ENCODE measurements at places on chromosomes 16 and 17. TPM values are rescaled to one million over a fixed set of nuclear protein-coding genes. Genes with fewer than 3 reads are reported as not detected.

COX6A2 gene
- not detected for total RNA-seq

LIG3 gene
- total RNA-seq, result 31.0 TPM

PPY gene
- not detected for total RNA-seq

SBK1 gene
- total RNA-seq, result 0.80 TPM

ABI3 gene
- total RNA-seq, result 6.0 TPM

DNA sequence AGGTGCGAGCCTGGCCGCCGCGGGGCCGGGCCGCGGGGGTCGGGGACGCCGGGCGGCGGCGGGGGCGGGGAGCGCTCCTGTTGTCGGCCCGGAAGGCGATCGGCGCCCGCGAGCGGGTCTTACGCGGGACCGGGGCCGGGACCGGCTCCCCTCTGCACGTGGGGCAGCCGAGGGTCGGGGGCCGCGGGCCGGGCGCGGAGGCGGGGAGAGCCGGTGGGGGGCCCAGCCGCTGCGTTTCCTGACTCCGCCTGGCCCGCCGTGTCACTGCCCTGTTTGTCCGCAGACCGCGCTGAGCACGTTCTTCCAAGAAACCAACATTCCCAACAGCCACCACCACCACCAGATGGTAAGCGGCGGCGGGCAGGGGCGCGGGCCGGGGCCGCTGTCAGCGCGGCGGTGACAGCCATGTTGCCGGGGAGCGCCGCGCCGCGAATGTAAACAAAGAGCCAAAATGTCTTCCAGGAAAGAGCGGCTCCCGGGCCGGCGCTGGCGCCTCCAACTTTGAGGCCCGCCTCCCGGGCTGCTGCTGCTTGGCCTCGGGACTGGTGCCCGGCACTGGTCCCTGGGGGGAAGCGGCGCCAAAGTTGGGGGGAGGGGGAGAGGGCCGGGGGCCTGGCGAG, 586 bp downstream of the UBALD2 start:
- H3K27me3 ChIP-seq, result no peaks in the 10 kb centered on the region
- no peaks in the 10 kb centered on the region for H3K36me3 ChIP-seq
- DNase-seq, result peak; percentile 73
- peak overlapping the region; percentile 73 for H3K4me3 ChIP-seq
- peaks cover 5% of the 10 kb centered on the region for H3K4me1 ChIP-seq

- H3K27ac ChIP-seq, result no peak overlapping the region
- H3K4me3 ChIP-seq, result no peak overlapping the region
- no peaks in the 10 kb centered on the region for H3K36me3 ChIP-seq
- DNase-seq, result no peak
Measured at GRCh38 chr17:69404399-69404798, 10.1 kb upstream of the MAP2K6 start.

- H3K4me3 ChIP-seq, result no peak overlapping the region
- H3K36me3 ChIP-seq, result no peaks in the 10 kb centered on the region
- no peaks in the 10 kb centered on the region for H3K4me1 ChIP-seq
- DNase-seq, result no peak
Measured at GRCh38 chr17:78449983-78450595, 71.6 kb downstream of the PGS1 start.

DNA sequence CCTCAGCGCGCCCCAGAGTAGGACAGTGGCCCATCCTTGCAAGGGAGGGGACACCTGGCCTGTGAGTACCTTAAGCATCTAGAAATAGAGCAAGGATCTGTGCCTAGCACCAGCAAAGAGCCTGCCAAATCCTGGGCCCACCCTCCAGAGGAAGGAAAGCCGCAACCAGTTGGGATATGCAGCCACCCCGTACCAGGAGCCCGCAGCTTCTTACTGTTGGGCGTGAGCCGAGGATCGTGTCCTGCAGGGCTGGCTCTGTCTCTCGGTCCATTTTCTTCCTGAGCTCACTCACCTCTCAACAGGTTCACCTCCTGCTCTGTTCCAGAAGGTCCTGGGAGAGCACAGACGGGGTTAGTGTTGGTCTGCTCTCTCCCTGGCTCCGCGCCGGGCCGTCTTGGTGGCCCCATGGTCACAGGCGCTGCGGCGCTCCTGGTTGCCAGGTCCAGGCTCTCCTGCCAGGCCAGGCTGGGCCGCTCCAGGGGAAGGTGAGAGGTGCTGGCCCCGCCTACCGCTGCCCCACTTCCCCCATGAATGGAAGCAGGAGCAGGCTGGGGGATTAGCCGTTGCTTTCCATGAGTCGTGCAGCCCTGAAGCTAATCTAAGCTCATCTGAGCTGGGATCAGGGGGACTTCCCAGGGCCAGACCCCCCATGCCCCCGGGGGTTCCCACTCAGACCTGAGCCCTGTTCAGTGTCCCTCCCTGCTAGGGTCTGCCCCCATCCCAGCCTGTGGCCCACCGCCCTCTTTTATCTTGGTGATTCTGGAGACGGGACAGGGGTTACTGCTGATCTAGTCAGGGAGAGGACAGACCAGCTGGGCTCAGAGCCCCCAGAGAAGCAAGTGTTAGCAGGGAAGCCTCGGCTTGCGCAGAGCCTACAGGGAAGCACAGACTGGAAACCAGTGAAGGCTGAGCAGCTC, 12.7 kb downstream of the ENDOV start:
- no peak overlapping the region for H3K27ac ChIP-seq
- H3K4me3 ChIP-seq, result no peak overlapping the region
- H3K27me3 ChIP-seq, result no peaks in the 10 kb centered on the region
- H3K4me1 ChIP-seq, result no peaks in the 10 kb centered on the region
- H3K36me3 ChIP-seq, result no peaks in the 10 kb centered on the region

DNA sequence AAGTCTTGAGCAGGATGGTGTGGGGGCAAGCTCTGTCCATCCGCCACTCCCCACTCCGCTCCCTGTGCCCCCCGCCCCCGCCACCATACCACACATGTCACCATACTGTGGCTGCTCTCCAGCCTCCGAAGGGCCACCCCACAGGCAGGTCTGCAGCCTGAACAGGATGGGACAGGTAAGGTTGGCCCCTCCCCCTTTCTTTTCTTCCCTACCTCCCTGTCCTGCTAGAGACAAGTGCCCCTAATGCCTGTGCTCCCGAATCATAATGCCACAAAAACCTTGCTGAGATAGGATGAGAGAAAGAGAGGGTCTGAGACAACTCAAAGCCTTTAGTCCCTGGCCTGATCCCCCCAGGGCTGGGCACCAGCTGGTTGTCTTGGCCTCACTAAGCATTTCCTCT, 84.7 kb downstream of the SDK2 start:
- H3K4me1 ChIP-seq, result no peaks in the 10 kb centered on the region
- H3K36me3 ChIP-seq, result no peaks in the 10 kb centered on the region
- no peaks in the 10 kb centered on the region for H3K27me3 ChIP-seq
- DNase-seq, result no peak

DNA sequence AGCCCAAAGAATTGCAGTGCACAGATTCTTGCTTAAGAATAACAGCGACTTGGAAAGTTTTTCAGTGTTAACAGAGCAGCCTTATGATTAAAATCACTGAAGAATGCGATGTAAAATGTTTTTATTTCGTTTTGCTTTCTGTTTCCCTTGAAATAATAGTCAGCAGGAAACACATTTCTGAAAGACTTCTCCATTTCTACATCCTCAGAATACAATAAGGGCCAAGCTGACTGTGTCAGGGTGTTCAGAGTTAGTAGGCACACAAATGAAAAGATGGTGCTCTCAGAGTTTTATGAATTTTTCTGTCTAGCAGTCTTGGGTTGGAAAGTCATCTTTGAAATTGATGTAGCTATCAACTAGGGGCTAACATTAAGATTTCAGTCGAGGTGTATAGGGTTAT, 582.9 kb upstream of the RBFOX1 start:
- H3K27ac ChIP-seq, result no peak overlapping the region
- H3K4me3 ChIP-seq, result no peak overlapping the region
- DNase-seq, result no peak
- no peaks in the 10 kb centered on the region for H3K4me1 ChIP-seq

DNA sequence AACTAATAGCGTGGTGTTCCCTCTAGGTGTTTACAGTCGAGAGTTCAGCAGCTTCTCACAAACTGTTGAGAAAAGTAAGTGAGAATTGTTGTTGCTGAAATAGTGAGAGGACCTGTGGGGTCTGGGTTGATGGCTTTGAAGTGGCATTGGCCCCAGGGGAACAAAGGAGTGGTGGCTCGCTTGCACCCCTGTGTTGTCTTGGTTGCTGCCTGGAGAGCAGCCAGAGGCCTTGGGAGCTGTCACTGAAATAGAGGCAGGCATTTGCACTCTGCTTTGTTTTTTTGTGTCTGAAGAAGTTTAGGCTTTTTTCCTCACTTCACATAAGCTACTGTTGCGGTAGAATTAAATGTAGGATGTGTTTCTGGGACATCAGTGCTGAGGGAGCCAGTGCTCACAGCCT, 36.8 kb downstream of the PRMT7 start:
- peaks cover 3% of the 10 kb centered on the region for H3K4me1 ChIP-seq
- H3K36me3 ChIP-seq, result peaks cover 5% of the 10 kb centered on the region
- H3K27me3 ChIP-seq, result no peaks in the 10 kb centered on the region

DNA sequence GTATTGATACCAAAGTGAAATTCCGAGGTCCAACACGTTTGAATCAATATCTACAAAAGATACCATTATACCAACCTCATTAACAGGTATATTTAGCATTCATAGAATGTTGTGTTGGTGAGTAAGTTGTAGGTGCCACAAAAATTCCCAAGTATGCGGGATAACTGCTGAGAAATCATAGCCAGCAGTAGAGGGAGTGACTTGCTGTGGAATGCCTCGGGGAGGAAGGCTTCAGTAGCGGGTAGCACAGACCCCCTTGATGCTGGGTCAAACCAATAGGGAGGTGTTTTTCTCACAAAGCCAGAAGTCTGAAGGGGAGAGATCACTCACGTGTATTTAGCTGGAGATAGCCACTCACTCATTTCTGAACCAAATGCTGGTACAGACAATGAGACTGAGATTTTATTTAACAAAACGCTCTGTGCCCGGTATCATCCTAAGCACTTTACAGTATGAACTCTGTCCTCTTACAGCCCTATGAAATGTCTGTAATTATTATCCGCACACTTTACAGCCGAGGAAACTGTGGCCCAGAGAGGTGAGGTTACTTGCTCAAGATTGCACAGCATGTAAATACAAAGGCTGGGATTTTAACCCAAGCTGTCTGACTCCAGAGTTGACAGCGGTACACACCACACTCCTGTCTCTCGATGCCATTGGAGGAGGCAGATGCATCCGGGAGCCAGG, 23.1 kb downstream of the HSBP1 start:
- no peak overlapping the region for H3K27ac ChIP-seq
- no peaks in the 10 kb centered on the region for H3K36me3 ChIP-seq
- no peak overlapping the region for H3K4me3 ChIP-seq
- no peaks in the 10 kb centered on the region for H3K27me3 ChIP-seq
- H3K4me1 ChIP-seq, result no peaks in the 10 kb centered on the region

- H3K4me3 ChIP-seq, result no peak overlapping the region
- H3K27ac ChIP-seq, result no peak overlapping the region
- no peaks in the 10 kb centered on the region for H3K36me3 ChIP-seq
- no peaks in the 10 kb centered on the region for H3K27me3 ChIP-seq
- DNase-seq, result no peak
Measured at GRCh38 chr17:56948491-56948890, 12.4 kb downstream of the COIL start.

DNA sequence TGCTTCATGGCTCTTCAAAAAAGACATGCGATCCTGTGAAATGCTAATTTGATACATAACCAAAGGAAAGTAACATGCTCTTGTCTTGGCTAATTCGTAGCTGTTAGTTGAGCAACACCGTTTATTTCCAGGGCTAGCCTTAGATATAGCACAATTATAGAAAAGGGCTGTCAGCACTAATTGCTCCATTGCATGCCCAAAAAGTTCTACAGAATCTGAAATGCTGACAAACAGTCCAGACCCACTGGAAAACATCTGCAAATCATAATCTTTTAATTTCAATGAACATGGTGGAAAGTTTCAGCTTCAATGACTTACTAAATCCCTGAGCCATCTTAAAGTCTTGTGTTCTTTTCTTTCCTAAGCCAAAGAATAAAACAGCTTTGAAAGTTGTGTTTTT, 42.9 kb upstream of the NUDT7 start:
- no peaks in the 10 kb centered on the region for H3K4me1 ChIP-seq
- no peaks in the 10 kb centered on the region for H3K36me3 ChIP-seq
- no peaks in the 10 kb centered on the region for H3K27me3 ChIP-seq
- no peak overlapping the region for H3K27ac ChIP-seq
- H3K4me3 ChIP-seq, result no peak overlapping the region
- DNase-seq, result no peak

DNA sequence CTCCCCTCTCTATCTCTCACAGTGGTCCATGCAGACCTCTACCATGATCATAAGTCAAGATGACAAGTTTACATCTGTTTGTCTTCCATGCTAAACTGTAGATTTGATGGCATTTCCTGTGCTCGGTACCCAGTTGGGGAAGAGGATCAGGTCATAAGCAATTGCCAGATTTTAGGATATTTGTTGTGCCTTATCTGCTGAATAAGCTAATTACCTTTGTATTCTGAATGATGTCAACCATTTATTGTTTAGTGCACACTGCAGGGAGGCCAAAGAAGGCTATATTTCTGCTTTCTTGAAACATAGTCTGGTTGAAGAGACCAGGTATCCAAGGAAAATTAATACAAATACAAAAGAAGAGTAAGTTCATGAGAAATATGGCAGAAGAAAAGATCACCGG, 5.8 kb upstream of the ALDOC start:
- H3K27me3 ChIP-seq, result no peaks in the 10 kb centered on the region
- DNase-seq, result no peak
- H3K4me1 ChIP-seq, result no peaks in the 10 kb centered on the region
- H3K4me3 ChIP-seq, result no peak overlapping the region
- no peak overlapping the region for H3K27ac ChIP-seq

GRCh38 chr16:69276148-69277115, 34.7 kb upstream of the VPS4A start:
- H3K36me3 ChIP-seq, result no peaks in the 10 kb centered on the region
- peak; percentile 58 for DNase-seq
- no peaks in the 10 kb centered on the region for H3K27me3 ChIP-seq
- H3K27ac ChIP-seq, result peak overlapping the region; percentile 41

GRCh38 chr17:59437791-59438281, 106.4 kb downstream of the YPEL2 start:
- no peaks in the 10 kb centered on the region for H3K36me3 ChIP-seq
- H3K4me3 ChIP-seq, result no peak overlapping the region
- DNase-seq, result no peak
- H3K4me1 ChIP-seq, result peaks cover 3% of the 10 kb centered on the region
- H3K27ac ChIP-seq, result no peak overlapping the region
- H3K27me3 ChIP-seq, result no peaks in the 10 kb centered on the region

DNA sequence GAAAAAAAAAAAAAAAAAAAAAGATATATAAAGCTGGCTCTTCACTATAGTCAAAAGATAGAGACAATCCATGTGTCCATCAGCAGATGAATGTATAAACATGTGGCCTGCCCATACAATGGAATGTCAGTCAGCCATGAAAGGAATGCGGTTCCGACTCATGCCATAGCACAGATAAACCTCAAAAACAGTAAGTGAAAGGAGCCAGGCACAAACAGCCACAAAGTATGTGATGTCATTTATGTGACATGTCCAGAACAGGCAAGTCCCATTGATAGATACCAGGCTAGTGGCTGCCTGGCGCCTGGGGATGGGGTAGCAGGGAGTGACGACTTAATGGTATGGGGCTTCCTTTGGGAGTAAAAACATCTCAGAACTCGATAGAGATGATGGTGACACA, 155.7 kb downstream of the CMIP start:
- peaks cover 11% of the 10 kb centered on the region for H3K4me1 ChIP-seq
- H3K27ac ChIP-seq, result no peak overlapping the region
- no peaks in the 10 kb centered on the region for H3K36me3 ChIP-seq

- H3K27ac ChIP-seq, result no peak overlapping the region
- no peak overlapping the region for H3K4me3 ChIP-seq
- no peaks in the 10 kb centered on the region for H3K27me3 ChIP-seq
- peaks cover 5% of the 10 kb centered on the region for H3K4me1 ChIP-seq
- H3K36me3 ChIP-seq, result no peaks in the 10 kb centered on the region
- DNase-seq, result no peak
Measured at GRCh38 chr16:88977812-88978607, 1.0 kb upstream of the CBFA2T3 start.

GRCh38 chr17:68909066-68909465, 46.1 kb downstream of the ABCA8 start:
- peak overlapping the region; percentile 65 for H3K27ac ChIP-seq
- DNase-seq, result peak; percentile 44
